ENCODE measurements at places on chromosomes 6 and 20.

GRCh38 chr20:3696745-3697587 is 15.2 kb upstream of the ADAM33 start:
- DNase-seq: no peak

- DNase-seq: no peak
These were observed 191.7 kb downstream of the TRIM27 start for GRCh38 chr6:28732052-28732451.

DNA sequence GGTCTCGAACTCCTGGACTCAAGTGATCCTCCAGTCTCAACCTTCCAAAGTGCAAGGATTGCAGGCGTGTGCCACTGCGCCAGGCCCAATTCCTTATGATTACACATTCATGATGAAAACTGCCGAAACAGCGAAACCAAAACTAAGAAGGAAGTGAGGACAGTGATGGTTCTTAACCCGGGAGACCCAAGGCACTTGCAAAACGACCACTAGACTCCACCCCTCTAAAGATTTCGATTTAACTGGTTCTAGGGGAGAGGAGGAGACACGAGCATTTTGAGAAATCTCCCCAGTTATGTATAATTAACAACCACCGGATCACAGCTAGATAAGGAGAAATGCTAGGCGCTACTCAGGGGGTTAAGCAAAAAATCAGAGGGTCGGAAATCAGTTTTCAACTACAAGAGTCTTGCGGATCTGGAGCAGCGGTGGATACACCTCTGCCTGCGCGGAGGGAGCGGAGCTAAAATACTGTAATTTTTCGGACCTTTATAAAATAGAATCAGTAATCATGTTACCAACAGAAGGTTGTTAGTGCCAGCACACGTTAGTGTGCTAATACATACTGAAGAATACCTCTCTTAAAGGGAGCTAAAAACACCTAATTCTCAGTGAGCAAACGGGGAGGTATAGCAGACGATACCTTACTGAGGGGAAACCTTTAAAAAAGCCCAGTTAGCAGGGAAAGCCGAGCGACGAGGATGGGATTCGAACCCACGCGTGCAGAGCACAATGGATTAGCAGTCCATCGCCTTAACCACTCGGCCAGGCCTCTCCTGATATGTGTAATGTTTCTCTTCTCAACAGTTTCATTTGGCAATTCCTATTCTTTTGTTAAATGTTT is 60.0 kb upstream of the BTN3A2 start:
- DNase-seq: peak; percentile 68

DNA sequence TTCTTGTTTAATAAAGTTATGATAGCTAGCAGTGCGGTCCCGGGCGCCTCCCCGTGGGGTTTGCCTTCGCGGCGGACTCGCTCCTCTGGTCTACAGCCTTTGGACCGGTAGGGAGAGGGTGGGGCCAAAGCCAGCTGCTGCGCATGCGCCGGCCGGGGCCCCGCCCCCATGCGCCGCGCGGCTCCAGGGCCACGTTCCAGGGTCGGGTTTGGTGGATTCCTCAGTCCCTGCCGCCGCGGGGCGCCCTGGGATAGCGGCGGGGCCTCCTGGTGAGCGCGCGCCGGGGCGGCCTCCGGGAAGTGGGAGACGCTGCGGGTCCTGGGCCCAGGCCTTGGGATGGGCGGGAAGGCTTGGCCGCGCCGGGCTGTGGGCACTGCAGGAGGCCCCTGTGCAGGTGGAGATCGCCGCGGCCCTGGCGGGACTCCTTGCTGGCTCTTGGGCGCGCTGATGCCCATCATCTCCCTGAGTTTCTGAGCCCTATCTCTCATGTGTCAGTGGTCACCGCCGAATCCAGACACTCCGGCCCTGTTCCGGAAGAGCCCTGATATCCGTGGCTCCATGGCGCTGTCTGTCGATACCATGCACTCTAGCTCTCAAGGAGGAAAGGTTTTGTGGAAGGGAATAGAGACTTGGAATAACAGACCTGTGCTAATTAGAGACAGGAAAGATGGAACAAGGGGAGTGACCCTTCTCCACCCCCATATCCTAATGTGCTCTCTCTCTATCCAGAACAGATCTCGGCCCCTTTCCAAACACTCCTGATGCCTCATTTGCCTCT is at the start of gene VARS2:
VARS2 (plus strand) TSS at position 163 of the 778 bp plus-strand sequence; CDS start at position 762, 599 bp downstream.
- DNase-seq: peak; percentile 81

GRCh38 chr20:21174516-21175239 is 48.8 kb downstream of the KIZ start:
- DNase-seq: no peak

- peak; percentile 97 for DNase-seq
These were observed 246.1 kb downstream of the TFAP2C start for GRCh38 chr20:56875052-56875659.

DNA sequence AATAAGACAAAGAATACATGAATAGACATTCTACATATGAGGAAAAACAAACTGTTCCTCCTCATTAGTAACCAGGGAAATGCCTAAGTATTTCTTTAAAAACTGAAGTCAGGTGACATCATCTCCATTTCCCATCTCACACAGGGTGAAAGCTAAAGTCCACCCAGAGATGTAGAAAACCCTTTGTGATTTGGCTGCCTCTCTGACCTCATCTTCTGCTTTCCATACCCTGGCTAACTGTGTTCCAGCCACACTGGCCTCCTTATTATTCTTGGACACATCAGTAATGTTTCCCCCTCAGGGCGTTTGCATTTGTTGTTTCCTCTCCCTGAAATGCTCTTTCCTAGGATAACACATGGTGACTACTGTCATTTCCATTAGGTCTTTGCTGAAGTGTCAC is 40.4 kb downstream of the ESF1 start:
- no peak for DNase-seq

DNA sequence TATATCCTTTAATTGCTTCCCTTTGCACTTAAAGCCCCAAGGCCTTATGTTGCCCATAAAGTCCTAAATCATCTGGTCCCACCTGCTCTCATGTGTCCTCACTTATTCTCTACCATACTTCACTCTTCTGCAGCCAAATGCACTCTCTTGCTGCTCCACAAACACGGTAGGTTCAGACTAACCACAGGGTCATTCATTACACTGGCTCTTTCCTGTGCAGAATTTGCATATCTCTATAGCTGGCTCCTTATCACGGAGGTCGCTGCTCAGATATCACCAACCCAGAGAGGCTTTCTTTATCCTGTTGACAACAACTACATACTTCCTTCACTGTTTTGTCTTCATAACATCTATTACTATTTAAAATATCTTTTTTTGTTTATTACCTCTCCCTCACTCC is 86.8 kb downstream of the MOXD1 start:
- DNase-seq: no peak

DNA sequence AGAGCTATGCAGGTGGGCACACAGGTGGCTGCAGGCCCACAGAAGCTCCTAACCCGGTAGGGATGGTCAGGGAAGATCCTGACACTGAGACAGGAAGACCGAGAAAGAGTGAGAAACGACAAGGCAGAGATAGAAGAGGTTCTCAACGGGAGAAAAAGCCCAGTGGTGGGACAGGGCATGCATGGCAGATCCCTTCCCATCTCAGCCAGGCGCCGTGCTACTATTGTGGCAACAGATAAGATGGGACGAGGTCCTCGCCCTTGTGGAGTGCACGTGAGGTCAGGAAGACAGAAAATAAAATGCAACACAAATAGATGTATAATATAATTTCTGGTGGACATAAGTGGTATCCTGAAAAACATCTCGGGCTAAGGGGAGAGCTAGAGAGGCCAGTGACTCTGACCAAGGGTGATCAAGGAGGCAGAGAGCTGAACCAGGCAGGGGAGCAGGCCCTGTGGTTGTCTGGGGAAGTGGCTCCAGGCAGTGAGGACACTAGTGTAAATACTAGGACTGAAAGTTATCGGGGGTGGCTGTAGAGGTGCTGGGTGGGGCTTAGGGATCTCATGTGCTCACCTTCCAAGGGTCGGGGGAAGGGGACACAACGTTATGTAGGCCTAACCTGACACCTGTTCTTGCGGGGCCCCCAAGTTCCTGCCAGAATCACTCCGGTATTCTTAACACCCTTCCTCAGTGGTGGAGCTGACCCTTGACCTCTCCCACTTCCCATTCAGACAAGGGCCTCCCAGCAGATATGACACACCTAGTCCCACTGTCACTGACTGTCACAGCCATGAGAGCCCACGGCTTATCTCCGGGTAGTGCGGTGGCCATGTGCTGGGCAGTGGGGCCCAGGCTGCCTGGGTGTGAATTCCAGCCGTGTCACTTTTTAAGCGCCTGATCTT is 1.0 kb downstream of the SRXN1 start:
- DNase-seq: no peak

- peak; percentile 40 for DNase-seq
These were observed at the start of gene RGS17 for GRCh38 chr6:153131037-153131981. Gene RGS17, minus strand, starts transcription at chr6:153131282. Its CDS starts 87,264 bp downstream, at chr6:153044018.

- DNase-seq: peak; percentile 80
These were observed 104.7 kb upstream of the TMEM170B start for GRCh38 chr6:11432713-11433450.

DNA sequence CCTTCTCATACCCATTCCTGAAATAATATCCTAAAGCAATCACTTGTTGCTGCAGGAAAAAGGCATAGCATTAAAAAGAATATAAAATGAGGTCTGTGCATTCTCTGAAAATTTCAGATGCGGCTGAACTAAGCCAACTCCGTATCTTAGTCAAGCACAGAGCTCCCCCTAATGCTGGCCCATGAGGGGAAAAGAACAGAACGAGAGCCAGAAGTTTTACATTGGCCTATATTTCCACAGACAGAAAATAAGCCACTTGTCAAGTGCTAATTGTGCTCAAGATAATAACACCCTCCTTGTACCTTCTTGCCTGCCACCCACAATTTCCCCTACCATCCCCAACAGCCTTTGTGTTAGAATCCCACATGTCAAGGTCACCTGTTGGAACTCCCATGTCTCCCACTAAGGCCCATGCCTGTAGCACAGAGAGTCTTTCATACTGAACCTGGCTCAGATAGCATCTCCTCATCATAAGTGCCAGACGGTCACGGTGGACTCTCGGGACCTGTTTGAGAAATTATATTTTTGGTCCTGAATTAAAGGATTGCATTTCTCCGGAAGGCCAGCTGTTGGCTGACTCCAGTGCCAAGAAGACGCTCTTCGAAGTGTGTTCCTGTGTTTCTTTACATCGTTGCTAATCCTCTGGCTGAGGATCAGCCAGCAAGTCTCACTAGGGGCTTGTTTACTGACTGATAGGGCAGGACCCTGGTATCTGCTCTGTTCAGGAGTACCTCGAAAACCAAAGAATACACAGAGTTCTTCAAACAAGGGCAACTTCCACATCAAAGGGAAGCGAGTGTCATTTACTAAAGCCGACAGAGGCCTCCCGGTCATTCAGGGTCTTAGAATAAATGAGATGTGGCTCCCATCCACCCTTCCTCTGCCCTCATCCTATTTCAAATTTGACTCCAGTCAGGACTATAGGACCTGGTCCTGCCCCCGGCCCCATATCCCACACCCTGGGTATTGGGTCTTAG is 183.4 kb upstream of the FBXL4 start:
- DNase-seq: no peak

- no peak for DNase-seq
These were observed 52.3 kb downstream of the ABHD12 start for GRCh38 chr20:25338112-25339023.

- peak; percentile 76 for DNase-seq
These were observed 213.0 kb upstream of the SUPT3H start for GRCh38 chr6:45590696-45591184.

DNA sequence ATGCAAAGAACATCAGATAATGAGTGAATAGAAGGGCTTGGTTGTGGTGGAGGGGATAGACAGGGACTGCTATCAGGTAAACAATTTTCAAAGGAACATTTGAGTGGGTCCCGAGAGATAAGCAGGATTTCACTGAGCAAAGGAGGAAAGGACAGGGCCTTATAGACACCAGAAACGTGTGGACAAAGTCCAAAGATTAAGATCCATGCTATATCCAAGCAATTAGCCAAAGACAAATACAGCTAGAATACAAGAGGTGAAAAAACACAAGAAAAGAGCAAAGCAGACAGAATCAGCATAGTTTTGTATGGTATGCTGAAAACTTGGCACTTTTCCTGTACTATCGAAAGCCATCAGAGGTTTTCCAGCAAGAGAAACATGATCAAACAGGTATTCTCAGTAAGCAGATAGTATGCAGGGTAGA is 59.8 kb downstream of the CDK19 start:
- no peak for DNase-seq

- DNase-seq: no peak
These were observed 83.7 kb upstream of the PRSS16 start for GRCh38 chr6:27163834-27164233.

DNA sequence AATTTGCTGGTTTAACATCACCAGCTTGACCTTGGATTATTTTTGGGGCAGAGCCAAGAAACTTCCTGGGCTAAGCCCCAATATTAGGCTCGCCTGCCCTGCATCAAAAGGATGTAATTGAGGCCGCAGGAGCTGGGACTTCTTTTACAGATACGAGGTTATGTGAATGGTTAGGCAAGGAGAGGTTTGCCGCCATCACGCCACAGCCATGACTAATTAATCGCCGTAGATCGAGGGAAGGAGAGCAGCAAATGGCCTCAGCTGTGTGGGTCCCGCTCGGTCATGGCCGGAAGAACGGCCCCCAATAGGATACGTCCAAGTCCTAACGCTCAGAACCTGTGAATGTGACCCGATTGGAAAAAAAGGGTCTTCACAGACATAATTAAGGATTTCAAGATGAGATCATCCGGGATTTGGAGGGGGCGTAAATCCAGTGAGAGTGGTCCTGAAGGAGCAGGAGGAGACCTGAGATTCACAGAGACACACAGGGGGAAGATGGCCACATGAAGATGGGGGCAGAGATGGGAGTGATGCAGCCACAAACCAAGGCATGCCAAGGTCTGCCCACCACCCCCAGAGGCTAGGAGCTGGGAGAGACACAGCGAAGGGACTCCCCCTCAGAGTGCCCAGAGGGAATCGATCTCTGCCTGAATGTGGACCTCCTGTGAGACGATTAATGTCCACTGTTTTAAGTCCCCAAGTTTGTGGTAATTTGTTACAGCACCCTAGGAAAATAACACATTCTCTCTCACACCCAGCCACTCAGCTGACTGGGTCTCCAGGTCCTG is 10.0 kb upstream of the BNIP5 start:
- DNase-seq: no peak

DNA sequence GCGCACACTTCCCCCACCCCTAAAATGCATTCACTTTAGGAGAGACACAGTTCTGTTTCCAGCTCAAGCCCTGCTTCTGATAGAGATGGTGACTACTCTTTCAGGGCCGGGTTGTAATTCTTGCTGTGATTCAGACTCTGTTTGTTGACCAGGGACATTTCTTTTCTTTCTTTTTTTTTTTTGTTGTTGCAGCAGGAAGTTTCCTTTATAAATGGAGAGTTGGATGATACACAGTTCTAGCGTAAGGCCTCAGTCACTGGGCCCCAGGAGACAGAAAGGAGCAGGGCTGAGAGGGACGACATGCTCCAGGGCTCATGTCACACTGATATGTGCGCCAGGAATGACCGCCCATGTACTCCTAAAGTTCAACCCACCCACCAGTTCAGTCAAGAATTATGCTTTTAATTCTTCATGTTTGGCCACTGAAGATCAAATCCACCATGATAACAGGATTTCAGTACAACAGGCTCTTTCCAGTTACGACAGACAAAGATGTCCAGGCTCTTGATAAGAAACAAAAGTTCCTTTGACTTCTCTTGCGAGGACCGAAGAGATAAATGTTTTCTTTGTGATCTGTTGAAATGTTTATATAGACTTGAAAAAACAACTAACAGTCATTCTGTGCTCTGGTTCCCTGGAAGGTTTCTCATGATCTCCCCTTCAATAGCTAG is 142.5 kb downstream of the CD164 start:
- DNase-seq: no peak

- DNase-seq: no peak
These were observed 258.3 kb upstream of the PMEPA1 start for GRCh38 chr20:57968120-57968519.

GRCh38 chr6:71410164-71410566 is 121.6 kb downstream of the OGFRL1 start:
- peak; percentile 86 for DNase-seq

- peak; percentile 56 for DNase-seq
These were observed 72.9 kb downstream of the SNX5 start for GRCh38 chr20:17895641-17896171.
